ENCODE measurements at places on chromosomes 11 and 22. TPM values are rescaled to one million over a fixed set of nuclear protein-coding genes. Genes with fewer than 3 reads are reported as not detected.
A peak's percentile ranks its signal among the peaks of the same experiment; 100 is the strongest.

Gene DGAT2
- total RNA-seq: 2.1 TPM

Gene APOL5
- total RNA-seq: not detected

Gene TSPAN32
- total RNA-seq: 0.76 TPM

Gene GGTLC3
- not detected for total RNA-seq

Gene MUC15
- total RNA-seq: not detected

Gene OR2AT4
- not detected for total RNA-seq

Gene RTN4RL2
- total RNA-seq: 0.83 TPM

Gene PANX2
- 3.3 TPM for total RNA-seq

Gene TRIM29
- 5.9 TPM for total RNA-seq

Gene OR8G5
- not detected for total RNA-seq

DNA sequence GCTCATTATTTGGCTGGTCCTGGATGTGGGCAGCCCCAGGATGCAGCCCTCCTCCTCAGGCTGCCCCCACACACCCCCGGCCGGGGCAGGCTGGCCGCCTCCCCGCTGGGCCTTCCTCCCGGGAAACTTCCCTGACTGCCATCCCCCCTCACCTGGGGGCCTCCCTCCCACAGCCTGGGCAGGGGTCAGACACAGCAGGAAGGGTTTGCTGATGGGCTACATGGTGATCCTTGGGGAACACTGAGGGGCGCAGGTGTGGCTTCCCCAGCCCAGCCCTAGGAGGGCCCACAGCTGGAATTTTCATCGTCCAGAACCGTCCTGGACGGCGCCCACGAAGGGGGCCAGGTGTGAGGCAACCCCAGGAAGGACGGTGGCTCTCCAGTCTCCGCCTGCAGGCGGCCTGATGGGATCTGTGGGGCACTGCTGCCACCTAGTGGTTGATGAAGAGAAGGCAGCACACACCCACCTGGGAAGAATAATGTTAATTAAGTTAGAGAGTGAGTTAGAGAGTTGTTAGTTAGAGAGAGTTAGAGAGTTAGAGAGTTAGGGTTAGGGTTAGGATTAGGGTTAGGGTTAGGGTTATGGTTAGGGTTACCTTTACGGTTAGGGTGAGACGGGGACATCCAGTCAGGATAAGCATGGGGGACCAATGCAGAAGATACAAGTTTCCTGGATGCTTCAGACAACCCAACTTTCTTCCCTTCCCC lies 75.9 kb upstream of the PRR5 start:
- no peaks in the 10 kb centered on the region for H3K36me3 ChIP-seq
- no peak overlapping the region for H3K4me3 ChIP-seq
- H3K27ac ChIP-seq: no peak overlapping the region
- H3K4me1 ChIP-seq: no peaks in the 10 kb centered on the region
- DNase-seq: peak; percentile 84

DNA sequence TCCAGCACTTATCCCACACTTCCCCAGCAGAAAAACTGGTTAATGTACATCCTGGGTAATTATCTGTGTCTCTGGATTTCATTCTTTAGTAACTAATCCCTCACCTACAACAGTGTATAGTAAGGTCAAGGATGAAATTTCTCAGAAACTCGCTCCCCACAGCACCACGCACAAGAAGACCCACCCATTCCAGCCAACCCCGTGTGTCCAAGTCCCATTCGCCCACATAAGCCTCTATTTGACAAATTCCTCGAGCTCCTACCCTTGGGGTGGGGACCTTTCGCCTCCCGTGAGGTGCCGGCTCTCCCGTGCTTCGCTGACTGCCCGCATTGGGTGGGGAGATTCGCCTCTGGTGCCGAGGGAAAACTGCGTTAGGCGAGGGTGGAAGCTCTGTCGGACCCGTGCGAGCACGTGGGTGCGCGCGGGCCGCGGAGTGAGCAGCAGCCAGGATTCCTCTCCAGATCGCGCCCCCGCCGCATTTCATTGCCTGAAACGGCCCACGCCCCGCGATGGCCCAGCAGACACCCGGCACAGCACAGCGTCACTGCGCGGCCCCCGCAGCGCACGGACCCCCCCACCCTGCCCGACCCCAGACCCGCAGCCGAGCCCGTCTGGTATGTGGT lies 866 bp downstream of the EXPH5 start:
- peaks cover 5% of the 10 kb centered on the region for H3K4me1 ChIP-seq
- H3K27me3 ChIP-seq: no peaks in the 10 kb centered on the region
- H3K36me3 ChIP-seq: no peaks in the 10 kb centered on the region
- peak overlapping the region; percentile 78 for H3K4me3 ChIP-seq
- no peak overlapping the region for H3K27ac ChIP-seq

DNA sequence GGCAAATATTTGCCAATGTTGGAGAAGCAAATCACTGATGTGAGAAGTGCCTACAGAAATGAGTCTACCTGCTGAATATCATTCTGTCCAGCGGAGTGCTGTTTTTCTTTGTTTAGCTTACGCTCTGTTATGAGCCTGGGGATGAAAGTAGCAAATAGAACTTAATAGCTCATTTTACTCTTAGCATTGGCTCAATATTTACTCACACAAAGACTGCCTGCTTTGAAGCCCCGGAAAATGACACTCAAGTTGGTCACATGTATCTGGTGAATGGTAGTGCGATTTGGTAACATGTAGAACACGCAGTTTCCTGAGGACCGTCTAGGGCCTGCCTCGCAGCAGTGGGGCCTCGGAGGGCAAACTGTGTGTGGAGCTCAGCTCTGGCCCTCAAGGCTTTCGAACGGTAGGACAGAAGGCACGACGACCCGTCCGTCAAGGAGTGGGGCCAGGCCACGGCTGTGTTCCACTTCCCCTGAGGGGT lies 38.9 kb downstream of the TBC1D22A start:
- H3K4me3 ChIP-seq: no peak overlapping the region
- no peak for DNase-seq
- no peak overlapping the region for H3K27ac ChIP-seq
- H3K27me3 ChIP-seq: no peaks in the 10 kb centered on the region

DNA sequence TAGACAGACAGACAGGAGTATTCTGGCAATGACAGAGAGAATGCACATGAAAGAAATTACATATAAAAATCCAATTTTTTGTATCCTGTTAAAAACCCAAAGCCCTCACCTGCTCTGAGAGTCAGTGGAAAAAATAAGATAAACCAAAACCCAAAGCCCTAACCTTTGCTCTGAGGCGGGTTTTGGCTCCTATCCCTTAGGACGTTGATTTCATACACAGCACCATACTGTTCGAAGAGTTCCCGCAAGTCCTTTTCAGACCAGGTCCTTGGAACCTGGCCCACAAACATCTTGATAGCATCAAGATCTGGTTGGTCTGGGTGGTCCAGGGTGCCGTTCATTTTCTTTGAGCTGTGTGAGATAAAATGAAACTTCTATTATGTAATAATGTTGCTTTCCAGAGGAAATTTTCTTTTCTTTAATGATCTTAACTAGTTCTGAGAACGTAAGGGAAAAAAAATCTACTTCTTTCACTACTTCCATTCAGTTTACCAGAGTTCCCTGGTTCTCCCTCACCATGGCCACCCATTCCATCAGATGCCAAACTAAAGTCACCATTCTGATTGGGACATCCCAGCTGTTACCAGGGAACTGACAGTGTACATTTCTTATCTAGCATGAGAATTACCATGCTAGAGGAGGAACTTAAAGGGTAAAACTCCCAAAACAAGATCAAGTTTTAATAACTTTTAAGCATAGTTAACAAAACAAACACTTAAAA lies 39.9 kb upstream of the RAPSN start:
- no peak overlapping the region for H3K4me3 ChIP-seq
- peaks cover 3% of the 10 kb centered on the region for H3K4me1 ChIP-seq
- no peak overlapping the region for H3K27ac ChIP-seq
- H3K36me3 ChIP-seq: no peaks in the 10 kb centered on the region

DNA sequence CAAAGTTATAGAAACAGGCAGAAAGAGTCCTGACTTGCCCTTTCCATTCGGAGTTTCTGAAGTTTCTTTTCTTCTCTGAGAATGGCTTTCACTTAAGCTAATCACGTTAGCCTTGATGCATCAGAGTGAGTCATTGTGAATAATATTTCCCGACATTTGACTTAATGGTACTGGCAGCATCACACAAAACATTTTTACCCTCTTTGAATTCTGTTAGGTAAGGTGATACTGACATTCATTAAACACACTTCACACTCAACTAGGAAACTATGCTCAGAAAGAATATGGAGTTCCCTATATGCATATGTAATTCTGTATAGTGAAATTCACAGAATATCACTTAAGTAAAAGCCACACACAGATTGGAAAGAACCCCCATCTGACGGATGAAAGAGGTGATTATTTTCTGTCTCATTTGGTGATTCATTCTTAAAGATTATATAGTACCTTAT lies 120.8 kb upstream of the ARHGAP20 start:
- H3K4me1 ChIP-seq: no peaks in the 10 kb centered on the region
- DNase-seq: no peak
- H3K4me3 ChIP-seq: no peak overlapping the region

GRCh38 chr11:2522631-2523255 lies 77.9 kb downstream of the KCNQ1 start:
- H3K4me3 ChIP-seq: no peak overlapping the region
- peak; percentile 4 for DNase-seq
- no peak overlapping the region for H3K27ac ChIP-seq

GRCh38 chr11:911031-911889 lies 650 bp upstream of the CHID1 start:
- H3K27me3 ChIP-seq: no peaks in the 10 kb centered on the region
- no peaks in the 10 kb centered on the region for H3K36me3 ChIP-seq
- peaks cover 10% of the 10 kb centered on the region for H3K4me1 ChIP-seq

- DNase-seq: no peak
- no peaks in the 10 kb centered on the region for H3K4me1 ChIP-seq
- no peak overlapping the region for H3K4me3 ChIP-seq
- no peaks in the 10 kb centered on the region for H3K27me3 ChIP-seq
- H3K36me3 ChIP-seq: no peaks in the 10 kb centered on the region
Observed at GRCh38 chr11:118988280-118988679, 9.7 kb upstream of the CENATAC start.

DNA sequence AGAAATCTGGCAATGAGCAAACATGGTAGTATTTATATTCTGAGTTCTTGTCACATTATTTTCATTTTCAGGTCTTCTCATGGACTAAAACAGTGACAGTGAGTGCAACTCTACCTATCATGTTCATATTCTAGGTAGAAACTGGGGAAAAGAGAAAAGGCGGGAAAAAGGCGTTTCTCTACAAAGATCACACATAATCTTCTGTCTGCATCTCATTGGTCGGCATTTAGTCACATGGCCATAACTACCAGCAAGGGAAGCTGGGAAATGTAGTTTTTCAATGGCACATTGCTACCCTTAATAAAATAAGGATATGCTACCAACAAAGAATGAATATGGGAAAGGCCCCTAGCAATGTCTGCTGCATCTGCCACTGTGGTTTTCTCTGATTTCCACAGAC lies 57.6 kb upstream of the B3GAT1 start:
- H3K4me1 ChIP-seq: no peaks in the 10 kb centered on the region
- H3K36me3 ChIP-seq: no peaks in the 10 kb centered on the region
- no peak overlapping the region for H3K27ac ChIP-seq
- DNase-seq: no peak
- no peak overlapping the region for H3K4me3 ChIP-seq

- H3K27ac ChIP-seq: no peak overlapping the region
- no peak overlapping the region for H3K4me3 ChIP-seq
- H3K4me1 ChIP-seq: no peaks in the 10 kb centered on the region
- no peaks in the 10 kb centered on the region for H3K27me3 ChIP-seq
Observed at GRCh38 chr11:29260939-29261705, 755.7 kb downstream of the KCNA4 start.

GRCh38 chr22:49550141-49550430 lies 277.6 kb downstream of the BRD1 start:
- H3K27ac ChIP-seq: no peak overlapping the region
- no peaks in the 10 kb centered on the region for H3K27me3 ChIP-seq
- H3K4me1 ChIP-seq: no peaks in the 10 kb centered on the region
- H3K36me3 ChIP-seq: no peaks in the 10 kb centered on the region
- DNase-seq: no peak
